NCI-H1105 (cell line): ENCODE measurements at places on chromosomes 11 and 22.
A peak's percentile ranks its signal among the peaks of the same experiment; 100 is the strongest.

DNA sequence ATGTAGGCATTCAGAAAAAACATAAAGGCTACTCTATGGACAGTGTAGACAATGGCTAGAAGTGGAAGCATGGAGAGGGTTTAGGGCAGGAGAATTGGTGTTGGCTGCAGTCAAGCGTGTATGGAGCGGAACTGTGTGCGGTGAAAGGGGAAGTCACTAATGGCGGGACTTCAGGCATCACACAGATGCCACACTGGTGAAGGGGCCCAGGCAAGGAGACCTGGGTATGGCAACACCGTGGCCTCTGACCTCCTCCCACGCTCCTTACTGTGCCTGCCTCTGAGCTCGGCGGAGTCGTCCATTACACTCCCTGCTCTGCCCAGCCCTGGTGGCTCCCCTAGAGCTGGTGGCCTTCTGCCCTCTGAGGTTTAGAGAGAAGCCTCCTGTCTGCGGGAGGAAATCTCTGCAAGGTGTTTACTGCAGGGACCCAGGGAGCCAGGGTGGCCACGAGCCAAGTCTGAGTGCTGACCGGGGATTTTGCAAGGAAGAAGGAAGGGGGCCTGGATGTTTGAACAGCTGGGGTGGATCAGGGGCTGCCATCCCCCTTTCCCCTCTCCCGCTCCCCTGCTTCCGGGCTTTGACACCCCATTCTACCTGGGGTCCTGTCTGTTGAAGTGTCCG is 75.1 kb upstream of the TSPAN18 start:
- no peak for DNase-seq

DNA sequence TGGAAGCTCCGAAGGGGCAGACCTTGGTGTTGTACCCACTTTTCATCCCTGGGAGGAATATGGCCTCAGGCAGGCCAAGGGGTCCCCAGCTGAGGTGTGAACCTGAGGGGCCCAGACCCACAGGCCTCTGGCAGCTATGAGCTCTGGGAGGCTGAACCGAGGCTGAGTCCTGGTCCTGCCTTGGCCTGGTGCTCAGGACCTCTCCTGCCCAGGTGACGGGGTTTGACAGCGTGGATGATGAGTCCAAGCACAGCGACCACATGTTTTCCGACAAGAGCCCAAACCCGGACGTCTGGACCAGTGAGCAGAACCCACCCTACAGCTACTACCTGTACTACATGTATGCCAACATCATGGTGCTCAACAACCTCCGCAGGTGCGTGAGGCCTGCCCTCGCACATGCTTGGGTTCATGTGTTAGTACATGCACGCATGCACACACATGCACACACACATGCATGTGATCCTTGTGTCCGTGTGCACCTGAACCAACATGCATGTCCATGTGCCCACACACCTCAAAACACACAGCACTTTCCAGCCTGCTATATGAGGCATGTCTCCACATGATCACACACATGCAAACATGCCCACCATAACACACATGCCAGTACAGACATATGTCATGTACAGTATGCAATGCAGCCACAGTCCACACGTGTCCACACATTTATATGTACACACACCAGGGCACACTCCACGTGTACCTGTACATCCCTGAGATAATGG is 40.9 kb downstream of the RNF141 start:
- no peak for DNase-seq

DNA sequence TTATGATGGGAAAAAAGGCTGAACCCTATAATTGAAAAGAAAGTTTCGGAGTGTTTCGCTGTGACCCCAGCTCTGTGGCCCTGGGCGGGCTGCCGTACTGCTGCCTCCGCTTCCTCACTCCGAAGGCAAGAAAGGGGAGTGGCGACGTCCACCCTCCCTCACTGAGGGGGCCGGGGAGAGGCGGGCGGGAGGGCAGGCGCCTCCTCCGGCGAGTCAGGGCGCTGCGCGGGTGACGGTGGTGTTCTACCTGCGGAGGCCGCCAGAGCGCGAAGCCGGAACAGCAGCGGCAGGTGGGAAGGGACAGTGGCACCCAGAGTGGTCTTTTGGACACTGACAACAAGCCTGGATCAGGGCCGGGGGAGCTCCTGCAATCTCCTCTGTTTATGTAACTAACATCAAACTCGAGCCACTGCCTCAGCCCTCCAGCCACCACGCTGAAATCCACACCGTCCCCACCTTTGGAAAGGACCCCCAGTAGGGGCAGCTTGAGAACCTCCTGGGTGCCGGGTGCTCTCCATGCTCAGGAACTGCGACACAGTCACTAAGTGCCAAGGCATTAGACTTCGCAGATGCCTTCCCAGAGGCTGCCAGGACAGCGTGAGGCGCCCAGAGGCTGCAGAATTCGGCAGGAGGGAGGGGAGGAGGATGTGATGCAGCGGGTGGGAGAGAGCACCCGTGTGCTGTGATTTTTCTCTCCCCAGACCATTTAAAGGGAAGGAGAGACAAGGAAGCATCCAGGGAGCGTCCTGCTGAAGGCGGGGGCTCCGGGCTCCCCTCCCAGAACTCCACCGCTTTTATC is 25.5 kb downstream of the BID start:
- no peak for DNase-seq

DNA sequence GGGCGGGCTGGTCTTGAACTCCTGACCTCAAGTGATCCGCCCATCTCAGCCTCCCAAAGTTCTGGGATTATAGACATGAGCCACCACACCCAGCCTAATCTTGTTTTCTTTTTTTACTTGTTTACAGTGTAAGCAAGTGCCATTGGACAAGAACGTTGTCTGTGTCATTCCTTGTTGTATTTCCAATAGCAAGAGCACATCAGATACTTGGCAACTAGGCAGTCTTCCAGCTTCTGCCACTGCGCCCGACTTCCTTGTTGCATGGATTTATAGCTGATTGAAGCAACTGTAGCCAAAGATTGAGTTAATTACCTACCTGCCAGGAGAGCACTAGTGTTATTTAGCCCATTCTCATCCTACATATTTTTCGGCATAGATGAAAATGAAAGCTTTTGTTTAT is 3.1 kb upstream of the SGSM3 start:
- DNase-seq: no peak

- no peak for DNase-seq
Measured at GRCh38 chr22:24153353-24153752, 27.9 kb upstream of the SUSD2 start.

- DNase-seq: no peak
Measured at GRCh38 chr22:36304429-36304828, 51.5 kb downstream of the APOL1 start.

DNA sequence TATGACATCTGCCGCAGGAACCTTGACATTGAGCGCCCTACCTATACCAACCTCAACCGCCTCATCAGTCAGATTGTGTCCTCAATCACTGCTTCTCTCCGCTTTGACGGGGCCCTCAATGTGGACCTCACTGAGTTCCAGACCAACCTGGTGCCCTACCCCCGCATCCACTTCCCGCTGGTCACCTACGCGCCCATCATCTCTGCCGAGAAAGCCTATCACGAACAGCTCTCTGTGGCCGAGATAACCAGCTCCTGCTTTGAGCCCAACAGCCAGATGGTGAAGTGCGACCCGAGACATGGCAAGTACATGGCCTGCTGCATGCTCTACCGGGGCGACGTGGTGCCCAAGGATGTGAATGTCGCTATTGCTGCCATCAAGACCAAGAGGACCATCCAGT is 16.0 kb downstream of the TUBA8 start:
- DNase-seq: no peak

GRCh38 chr11:105226091-105226490 is 86.5 kb upstream of the CARD18 start:
- no peak for DNase-seq

DNA sequence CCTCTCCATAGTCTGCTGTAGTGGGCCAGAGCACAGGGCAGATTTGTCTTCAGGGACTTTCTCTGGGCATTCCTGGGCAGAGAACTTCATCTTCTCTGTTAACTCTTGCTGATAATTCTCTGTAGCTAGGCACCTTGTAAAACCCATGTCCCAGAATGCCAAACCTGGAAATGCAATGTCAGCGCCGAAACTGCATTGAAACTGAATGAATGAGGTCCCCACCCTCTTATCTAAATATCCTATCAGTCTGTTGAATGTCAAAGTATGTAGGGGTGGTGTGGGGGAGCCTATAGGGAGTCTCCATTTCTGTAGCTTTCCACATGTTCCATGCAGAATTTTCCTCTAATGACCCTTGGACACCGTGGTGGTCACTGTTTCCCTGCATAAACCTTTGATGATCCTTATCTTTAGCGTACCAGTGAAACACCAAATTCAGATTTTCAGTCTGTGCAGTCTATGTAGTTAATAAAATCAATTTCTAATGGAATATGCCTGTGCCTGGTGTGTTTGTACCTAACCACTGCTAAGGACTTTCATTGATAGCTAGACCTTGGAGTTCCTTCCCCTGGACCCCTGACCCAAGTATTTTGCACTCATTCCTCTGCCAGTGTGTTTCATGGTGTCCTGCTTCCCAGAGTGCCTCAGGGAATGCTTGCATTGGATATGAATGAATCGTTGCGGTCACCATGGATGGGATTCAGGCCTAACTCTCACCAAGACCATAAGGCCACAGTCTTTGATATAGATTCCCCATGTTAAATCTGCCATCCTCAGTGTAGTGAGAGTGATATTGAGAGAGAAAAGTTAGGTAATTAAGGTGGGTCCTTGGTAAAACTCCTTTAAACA is 2.5 kb upstream of the CABIN1 start:
- no peak for DNase-seq

DNA sequence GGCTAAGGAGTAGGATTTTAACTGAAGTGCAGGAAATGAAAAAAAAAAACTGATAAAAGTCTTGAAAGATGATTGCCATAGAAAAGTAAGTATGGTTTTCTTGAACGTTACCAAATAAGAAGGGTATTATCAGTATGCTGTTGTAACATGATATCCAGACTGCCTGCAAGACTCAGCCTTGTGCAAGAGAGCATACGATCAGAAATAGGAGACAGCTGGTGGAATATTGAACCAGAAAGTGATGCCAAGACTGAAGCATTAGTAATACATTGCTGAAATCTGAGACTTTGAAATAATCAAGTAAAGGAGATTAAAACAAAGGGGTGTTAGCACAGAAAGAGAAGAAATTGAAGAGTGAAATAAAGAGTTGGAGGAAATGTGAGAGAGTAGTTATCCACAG is 452.7 kb upstream of the CNTN5 start:
- no peak for DNase-seq

DNA sequence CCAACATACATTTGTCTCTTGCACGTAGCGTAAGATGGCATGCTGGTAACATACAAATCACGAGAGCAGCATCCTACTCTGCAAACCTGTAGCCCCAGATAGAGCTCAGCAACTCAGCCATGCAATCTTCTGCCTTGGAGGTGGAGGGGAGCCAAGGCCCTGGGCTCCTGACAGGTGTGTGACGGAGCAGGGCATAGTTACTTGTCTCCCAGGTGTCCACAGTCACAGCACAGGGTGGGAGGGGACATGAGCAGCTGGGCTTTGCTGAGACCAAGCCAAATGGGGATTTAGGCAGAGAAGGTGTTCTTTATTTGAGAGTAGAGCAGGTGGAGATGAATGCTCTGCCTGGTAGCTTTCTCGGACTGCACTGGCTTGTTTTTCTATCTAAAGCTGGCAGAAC is 111.7 kb downstream of the TEAD1 start:
- DNase-seq: peak; percentile 98

DNA sequence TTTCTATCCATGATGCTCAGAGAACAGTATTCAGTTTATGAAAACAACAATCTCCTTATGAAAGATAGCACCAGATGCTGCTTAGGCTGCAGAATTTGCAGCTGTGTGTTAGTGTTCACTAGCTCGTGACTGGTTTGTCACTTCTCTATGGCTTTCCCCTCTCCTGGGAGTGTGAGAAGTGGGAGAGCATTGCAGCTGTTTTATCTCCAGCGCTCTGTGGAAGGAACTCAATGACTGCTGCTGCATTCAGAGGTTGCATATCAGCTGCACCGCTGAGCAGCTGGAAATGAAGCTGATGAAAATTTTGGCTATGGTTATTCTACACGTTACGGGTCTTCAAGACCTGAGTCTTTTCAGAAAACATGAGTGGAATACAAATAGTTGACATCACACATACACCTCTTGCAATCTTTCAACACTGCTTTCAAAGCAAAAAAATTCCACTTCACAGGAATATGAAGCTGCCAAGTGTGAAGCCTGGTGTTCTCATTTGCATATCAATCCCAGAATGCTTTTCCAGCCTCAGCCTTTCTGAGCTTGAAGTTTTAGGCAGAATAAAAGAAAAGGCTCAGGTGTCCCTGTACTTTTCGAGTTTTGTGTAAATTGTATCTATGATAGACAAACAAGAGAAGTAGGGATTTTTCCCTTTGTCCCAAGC is 149.3 kb upstream of the DDI1 start:
- DNase-seq: no peak

GRCh38 chr11:112718483-112718882 is 242.7 kb upstream of the NCAM1 start:
- DNase-seq: no peak

- DNase-seq: no peak
Measured at GRCh38 chr11:35963911-35964310, 20.0 kb downstream of the LDLRAD3 start.

GRCh38 chr11:133228471-133229329 is 303.6 kb downstream of the OPCML start:
- peak; percentile 84 for DNase-seq

GRCh38 chr22:26887456-26887855 is 230.1 kb downstream of the MIAT start:
- DNase-seq: no peak

DNA sequence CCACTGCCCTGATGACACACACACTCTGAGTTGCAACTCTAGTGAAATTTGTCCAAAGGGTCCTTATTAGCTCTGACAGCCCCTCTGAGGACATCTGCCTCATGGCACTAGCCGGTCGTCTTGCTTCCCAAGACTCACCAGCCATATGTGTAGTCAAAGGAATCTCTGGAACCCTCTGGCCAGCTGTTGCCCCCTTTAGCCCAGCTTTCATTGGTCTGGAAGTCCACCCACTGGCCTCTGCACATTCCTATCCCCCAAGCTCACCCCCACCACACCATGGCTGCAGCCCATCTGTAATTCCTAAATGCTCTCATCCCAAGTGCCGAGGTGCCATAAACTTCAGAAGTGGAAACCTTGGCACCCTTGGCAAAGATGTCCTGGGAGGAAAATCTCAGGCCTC is 24.3 kb downstream of the SYT7 start:
- DNase-seq: no peak

DNA sequence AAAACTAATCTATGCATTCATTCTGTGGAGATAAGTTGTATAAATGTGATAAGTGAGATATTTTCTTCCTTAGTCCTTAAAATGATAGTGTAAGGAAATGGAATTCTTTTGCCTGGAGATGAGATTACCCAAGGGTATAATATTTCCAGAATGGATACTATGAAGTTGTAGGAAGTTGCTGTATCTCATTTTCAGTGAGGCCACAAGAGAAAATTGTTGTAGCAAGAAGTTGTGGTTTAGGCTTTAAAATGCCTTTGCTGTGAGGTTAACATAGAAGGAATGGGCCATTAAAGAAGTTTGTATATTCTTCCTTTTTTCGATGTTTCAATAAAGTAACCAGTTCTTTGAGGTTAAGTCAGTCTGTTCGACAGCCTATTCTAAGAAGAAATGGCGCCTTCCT is 50.7 kb upstream of the LIN7C start:
- no peak for DNase-seq
